AG04450 (cell line): ENCODE measurements at places on chromosomes 16 and 17. TPM values are rescaled to one million over a fixed set of nuclear protein-coding genes. Genes with fewer than 3 reads are reported as not detected.

The WFIKKN1 gene
- polyA plus RNA-seq = not detected in 2 replicates

The CTF1 gene
- 10.1 and 12.5 TPM in 2 replicates for polyA plus RNA-seq

The VAC14 gene
- 30.2 and 38.6 TPM in 2 replicates for polyA plus RNA-seq

The CCL8 gene
- 0.06 TPM in 1 of 2 replicates, not detected in the other for polyA plus RNA-seq

The HSD11B2 gene
- polyA plus RNA-seq = 0.07 TPM in 1 of 2 replicates, not detected in the other

The OR4D1 gene
- not detected in 2 replicates for polyA plus RNA-seq

The OR1A1 gene
- polyA plus RNA-seq = not detected in 2 replicates

The MT1M gene
- polyA plus RNA-seq = 0.10 and 0.38 TPM in 2 replicates

The TP53TG3C gene
- polyA plus RNA-seq = not detected in 2 replicates

The MTMR4 gene
- polyA plus RNA-seq = 28.3 and 33.5 TPM in 2 replicates

The CPHXL2 gene
- not detected in 2 replicates for polyA plus RNA-seq

The TBC1D3C gene
- polyA plus RNA-seq = not detected in 2 replicates

The OTOA gene
- not detected in 2 replicates for polyA plus RNA-seq
